ENCODE measurements at places on chromosomes 11 and 22. TPM values are rescaled to one million over a fixed set of nuclear protein-coding genes. Genes with fewer than 3 reads are reported as not detected.

TPST2 gene
- total RNA-seq = 27.4 TPM

HBG1 gene
- total RNA-seq = not detected

- no peak for DNase-seq
These were observed 56.5 kb upstream of the BLID start for GRCh38 chr11:122172352-122173073.

- DNase-seq = no peak
These were observed 728 bp downstream of the TBC1D22A start for GRCh38 chr22:46763051-46763705.

DNA sequence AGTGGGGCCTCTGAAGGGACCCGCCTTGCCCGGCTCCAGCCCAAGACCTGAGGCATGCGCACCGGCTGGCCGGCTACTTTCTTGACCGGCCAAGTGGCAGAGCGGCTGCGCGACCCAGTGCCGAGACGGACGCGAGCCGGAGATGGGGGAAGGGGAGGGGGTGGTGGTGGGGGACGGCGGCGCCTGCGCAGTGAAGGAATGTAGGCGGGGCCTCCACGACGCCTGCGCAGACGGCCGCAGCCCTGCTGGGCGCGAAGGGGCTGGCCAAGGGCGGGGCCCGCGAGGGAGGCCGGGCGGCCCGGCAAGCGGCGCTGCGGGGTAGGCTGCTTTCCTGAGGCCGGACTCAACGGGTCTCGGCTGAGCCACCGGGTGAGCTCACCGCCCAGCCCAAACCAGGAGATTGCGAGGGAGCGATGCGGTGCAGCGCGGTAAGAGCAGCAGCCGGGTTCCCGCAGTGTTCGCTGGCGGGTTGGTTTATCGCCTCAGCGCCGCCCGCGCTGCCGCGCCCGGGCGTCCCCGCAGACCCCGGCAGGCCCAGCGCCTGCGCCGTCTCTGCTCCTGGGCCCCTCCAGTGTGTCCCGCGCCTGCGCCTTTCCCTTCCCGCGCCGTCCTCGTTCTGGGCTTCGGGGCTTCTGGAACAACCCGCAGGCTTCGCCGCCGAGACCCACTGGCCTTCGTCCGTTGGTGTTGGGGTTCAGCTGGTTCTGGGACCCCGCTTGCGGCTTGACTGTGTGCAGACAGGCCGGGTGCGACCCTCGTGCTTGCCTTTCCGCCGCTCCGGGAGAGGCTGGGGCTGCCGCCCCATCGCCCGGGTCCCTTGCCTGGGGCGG is at the start of gene SPECC1L:
Gene SPECC1L (plus strand): TSS at position 276 of the 830 bp plus-strand sequence. CDS start 31,401 bp downstream, outside the sequence.
- DNase-seq = peak; percentile 70

DNA sequence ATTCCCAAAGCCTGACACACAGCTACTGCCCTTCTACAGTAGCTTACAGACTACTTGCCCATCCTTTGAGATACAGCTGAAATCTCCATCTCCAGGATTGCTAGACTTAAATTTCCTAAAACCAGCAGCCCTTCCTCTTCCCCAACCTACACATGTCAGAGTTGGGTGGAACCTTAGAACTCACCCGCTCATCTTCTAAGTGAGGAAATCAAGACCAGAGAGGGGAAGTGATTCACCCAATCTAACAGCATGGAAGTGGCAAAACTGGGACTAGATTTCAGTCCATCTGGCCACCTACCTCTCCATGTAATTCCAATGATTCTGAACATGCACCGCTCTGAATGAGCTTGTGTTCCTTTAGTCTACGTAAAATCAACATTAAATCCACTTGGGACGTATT is 1.0 kb upstream of the TMEM86A start:
- no peak for DNase-seq

DNA sequence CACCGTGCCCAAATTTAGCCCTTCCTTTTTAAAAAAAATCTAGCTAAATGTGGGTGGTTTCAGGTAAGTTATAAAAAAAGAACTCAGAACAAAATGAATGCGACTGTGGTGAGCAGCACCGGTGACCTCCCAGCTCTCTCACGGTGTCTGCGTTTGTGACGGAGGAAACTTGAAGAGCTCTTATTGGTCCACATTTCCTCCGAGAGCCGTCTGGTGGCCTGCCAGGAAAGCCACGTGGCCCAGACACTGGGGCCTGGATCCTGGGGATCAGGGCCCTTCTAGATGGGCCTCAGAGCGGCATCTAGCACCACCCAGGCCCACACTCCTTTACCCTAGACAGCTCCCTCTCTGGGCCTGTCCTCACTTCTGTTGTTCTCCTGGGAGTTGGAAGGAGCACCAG is 39.5 kb downstream of the B3GAT1 start:
- no peak for DNase-seq

DNA sequence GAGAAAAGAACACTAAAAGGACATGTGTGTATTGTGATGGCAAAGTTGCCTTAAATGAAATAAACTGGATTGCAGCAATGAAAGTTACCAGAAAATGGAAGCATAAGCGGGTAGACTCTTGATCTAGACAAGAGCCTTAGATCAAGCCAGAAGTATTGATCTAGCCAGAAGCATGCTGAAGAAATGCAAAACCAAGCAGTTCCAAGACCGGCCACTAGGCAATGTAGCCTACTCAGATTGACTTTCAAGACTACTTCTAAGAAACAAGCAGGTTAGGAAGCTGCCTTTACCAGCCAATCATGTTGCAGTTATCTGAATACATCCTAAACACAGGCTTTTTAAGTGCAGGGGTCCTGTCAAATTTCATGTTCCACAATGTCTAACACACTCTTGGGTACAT is 54.6 kb downstream of the KCNA4 start:
- DNase-seq = no peak
